ENCODE measurements at places on chromosomes 11 and 22.

GRCh38 chr11:60500276-60500910 lies 7.8 kb downstream of the MS4A12 start:
- DNase-seq = peak; percentile 4

- no peak for DNase-seq
Observed at GRCh38 chr11:118010738-118011461, 24.7 kb downstream of the IL10RA start.

DNA sequence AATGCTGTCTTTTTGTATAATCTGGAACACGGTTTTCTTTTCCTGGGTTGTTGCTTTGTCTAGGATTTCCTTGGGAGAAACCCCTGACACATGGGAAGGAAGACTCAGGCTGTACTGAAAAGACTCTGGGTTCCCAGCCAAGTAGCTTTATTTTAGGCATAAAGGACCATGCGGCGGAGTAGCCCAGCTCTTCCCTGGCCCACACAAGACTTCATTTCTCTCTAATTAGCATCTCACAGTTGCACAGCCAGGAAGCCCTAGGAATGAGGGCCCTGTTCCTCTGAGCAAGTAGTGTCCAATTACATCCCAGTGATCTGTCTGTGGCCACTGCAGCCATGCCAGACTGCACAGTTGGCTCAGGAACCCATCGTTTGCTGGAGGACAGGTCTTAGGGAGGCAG lies 319.5 kb downstream of the TENM4 start:
- DNase-seq = peak; percentile 44

- DNase-seq = no peak
Observed at GRCh38 chr22:40449676-40450035, 79.3 kb downstream of the SGSM3 start.

GRCh38 chr11:78338138-78338537 lies 79.5 kb downstream of the GAB2 start:
- no peak for DNase-seq

- DNase-seq = no peak
Observed at GRCh38 chr11:107713009-107713408, 1.2 kb upstream of the SLN start.

GRCh38 chr22:30015846-30016245 lies 64.4 kb upstream of the HORMAD2 start:
- DNase-seq = no peak

DNA sequence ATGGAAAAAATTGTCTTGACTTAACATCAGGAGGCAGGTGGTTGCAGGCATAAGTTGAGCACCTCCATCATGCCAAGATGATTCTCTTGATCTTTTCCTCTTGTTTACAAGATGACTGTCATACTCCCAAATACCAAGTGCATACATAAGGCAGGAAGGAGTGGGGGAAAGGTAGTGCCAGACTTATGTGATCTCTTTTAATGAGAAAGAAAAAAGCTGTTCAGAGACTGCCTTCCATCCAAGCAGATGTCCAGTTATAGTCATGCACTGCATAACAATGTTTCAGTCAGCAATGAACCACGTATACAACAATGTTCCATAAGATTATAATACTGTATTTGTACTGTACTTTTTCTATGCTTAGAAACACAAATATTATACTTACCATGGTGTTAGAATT lies 135.7 kb downstream of the EHF start:
- no peak for DNase-seq

DNA sequence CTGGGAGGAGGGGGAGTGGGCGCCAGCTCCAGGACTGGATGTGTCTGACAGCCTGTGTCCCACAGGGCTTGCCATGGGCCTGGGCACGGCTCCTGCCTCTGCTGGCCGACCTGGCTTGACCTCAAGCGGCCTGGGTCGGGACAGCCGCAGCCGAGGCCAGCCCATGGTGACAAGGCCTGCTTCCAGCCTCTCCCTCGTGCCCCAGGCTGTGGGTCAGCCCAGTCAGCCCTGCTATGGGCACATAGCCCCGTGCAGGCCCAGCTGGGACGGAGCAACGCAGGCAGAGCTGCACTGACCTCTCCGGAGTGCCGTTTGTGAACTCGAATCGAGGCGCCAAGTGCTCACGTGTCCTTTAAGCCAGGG lies 17.9 kb downstream of the OSBPL5 start:
- no peak for DNase-seq

GRCh38 chr22:36233796-36234195 lies 5.5 kb downstream of the APOL2 start:
- DNase-seq = no peak

DNA sequence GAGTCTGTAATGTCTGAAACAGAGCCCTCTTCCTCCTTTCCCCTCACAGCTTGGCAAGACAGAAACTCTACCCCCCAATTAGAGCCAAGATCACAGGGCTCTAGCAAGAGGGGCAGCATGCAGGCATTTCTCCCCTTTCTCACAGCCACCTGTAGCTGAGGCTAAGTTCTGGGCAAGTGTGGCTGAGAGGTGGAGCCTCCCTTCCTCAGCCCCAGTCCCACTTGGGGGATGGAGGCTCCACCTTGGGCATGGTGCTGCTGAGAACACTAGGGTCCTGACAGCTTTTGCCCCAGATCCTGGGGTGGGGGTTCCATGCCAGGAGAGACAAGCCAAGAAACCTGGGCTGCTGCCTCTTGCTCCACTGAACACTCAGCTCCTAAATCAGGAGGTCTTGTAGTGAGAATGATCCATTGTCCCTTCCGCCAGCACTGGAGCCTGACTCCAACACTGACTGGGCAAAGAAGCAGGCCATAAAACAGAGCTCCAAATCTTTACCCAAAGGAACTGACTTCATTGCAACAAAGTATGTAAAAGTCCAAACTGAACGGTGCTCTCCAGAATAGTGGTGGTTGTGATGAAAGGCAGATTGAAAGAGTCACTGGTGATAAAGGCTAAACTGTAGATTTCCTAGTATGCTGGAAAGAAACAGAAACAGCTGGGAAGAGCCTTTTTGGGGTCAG lies 25.6 kb downstream of the NARS2 start:
- DNase-seq = no peak

GRCh38 chr11:12787847-12788246 lies 113.6 kb downstream of the TEAD1 start:
- no peak for DNase-seq

- DNase-seq = peak; percentile 35
Observed at GRCh38 chr11:74532501-74533246, 39.1 kb upstream of the LIPT2 start.

Data from ELF-1 (cell line).